A549 treated with CpdA at 1 μM for 4 hours (cell line): ENCODE measurements at places on chromosomes 13 and 19. TPM values are rescaled to one million over a fixed set of nuclear protein-coding genes. Genes with fewer than 3 reads are reported as not detected.

The C19orf85 gene
- total RNA-seq = not detected in 5 replicates

The PINLYP gene
- total RNA-seq = 0.15 to 0.50 TPM (median 0.27 TPM) in 4 of 5 replicates, not detected in the other

The GPR183 gene
- total RNA-seq = not detected in 5 replicates

The FEM1A gene
- total RNA-seq = 5.3 to 6.0 TPM (median 5.6 TPM) in 5 replicates

The TTC9B gene
- 0.62 to 0.81 TPM (median 0.76 TPM) in 5 replicates for total RNA-seq

The ZBTB45 gene
- total RNA-seq = 14.2 to 19.3 TPM (median 18.6 TPM) in 5 replicates
